ENCODE measurements at places on chromosomes 5 and 9.
A peak's percentile ranks its signal among the peaks of the same experiment; 100 is the strongest.

- peak; percentile 75 for DNase-seq
These were observed 673.4 kb upstream of the MEF2C start for GRCh38 chr5:89556215-89556913.

DNA sequence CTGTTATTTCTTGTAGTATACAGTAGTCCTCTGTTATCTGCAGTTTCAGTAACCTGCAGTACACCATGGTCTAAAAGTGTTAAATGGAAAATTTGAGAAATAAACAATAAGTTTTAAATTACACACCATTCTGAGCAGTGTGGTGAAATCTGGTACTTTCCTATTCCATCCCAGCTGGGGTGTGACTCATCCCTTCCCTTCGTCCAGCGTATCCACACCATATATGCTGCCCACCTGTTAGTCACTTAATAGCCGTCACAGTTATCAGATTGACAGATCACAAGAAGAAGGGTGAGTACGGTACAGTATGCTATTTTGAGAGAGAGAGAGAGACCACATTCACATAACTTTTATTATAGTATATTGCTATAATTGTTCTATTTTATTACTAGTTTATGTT is 28.9 kb downstream of the FAM151B start:
- DNase-seq, result peak; percentile 55

DNA sequence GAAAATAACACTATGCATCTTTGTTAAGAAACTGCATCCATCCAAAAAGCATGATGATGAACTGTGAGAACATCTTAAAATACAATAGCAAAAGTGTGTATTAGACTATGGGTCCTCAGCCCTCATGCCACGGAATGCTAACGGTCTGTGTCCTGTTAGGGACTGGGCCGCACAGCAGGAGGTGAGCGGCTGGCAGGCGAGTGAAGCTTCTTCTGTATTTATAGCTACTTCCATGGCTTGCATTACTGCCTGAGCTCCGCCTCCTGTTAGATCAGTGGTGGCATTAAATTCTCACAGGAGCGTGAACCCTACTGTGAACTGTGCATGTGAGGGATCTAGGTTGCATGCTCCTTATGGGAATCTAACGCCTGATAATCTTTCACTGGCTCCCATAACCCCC is 129.8 kb downstream of the NXNL2 start:
- no peak for DNase-seq

DNA sequence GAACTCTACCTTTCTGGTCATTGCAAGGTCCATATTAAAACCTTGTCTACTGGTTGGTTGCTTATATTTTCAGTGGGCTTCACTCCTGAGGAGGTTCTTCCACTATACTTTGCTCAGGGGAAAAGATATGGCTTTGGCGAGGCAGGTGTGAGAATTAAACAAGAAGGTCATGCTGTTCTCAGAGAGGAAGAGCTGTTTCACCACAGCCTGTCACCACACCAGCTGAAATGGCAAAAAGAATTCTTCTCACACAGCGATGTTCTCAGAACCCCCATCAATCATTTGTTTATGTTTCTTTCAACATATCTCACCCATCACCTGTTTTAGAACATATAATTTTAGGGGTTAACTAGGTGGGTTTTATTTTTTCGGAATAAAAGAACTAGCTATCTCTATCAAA is 38.6 kb downstream of the CAPSL start:
- no peak for DNase-seq

DNA sequence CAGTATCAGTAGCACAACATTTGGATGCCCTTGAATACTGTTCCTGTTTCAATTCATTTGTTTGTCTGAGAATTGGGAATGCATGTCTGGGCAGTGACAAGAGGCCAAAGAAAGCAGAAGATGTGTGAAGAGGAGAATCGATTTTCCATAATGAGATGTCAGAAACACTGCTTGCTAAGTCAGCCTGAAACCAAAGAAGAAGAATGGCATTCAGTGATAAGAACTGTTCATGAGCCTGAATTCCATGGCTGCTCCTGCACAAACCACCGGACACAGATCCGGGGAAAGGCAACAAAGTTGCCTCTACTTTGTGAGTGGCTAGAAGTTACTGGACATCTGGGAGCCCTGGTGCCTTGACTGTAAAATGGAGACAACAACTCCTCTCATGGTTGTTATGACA is 207.2 kb upstream of the RASEF start:
- no peak for DNase-seq

DNA sequence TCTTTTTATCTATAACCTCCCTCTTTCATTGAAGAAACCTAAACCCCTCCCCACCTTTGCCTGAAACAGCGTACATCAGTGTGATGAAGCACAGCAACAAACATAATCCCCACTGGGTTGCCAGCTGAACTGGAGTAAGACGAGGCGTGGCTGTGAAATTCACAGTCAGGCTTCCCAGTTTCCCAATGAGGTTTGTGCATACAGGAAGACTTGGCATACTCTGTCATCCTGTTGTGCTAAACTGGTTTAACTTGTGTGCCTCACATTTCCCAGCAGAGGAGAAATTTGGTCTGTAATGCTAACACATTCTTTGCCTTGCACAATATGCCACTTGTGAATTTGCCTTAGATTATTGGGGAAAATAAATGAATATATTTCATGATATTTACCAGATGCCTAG is 121.5 kb downstream of the SV2C start:
- DNase-seq, result no peak

GRCh38 chr9:18428661-18429060 is 45.3 kb upstream of the ADAMTSL1 start:
- DNase-seq, result no peak

DNA sequence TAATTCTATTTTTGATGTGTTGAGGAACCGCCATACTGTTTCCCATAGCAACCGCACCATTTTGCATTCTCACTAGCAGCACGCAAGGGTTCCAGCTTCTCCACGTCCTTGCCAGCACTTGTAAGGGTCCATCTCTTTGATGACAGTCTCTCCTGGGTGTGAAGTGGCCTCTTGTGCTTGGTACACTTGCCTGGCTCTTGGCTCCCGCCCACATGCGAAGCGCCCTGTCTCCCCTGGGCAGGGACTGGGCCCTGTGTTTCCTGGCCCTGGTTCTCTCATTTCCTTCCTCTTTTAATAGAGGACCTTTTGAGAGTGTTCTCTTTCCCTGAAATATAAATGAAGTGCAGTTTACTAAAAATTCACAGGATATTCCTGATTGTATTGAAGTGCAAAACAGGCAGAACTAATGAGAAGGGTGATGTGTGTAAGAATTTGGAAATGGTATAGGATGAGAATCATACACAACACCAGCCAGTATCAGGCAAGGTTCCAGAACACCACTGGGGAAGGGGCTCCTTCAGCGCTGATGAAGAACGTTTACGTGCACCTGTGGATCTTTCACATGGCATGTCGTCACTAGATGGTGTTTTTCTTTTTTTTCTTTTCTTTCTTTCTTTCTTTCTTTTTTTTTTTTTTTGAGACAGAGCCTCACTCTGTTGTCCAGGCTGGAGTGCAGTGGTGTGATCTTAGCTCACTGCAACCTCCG is 73.0 kb downstream of the EHMT1 start:
- DNase-seq, result no peak
